GM04504 (cell line): ENCODE measurements at places on chromosomes 12 and 14.

DNA sequence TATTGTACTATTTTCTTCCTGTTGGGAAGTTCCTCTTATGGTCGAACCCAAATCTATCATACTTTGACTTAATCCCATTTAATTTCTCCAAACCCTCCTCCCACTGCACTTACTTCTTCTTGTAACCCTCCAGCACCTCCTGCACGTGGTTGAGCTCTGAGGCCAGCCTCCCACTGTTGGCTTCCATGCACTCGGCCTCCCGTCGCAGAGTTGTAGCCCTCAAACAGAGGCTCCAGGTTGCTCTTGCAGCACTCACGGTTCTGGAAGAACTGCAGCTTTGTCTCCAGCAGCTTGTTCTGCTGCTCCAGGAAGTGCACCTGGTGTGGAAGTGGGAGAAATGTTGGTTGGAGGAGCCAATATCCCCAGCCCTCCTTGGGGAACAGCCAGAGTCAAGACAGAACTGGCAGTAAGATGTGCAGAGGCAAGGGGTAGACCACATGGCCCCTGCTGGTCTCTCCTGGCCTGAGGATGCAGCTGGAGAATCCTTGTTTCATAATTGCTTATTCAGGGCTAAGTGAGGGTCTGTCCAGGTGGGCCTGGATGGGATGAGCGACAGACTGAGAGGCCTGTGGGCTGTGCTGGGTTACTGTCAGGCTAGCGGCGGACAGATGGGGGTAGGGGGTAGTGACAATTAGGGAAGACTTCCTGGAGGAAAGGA is 18.4 kb upstream of the KRT86 start:
- no peak for DNase-seq

GRCh38 chr14:37583358-37584210 is 11.5 kb downstream of the FOXA1 start:
- no peak for DNase-seq

DNA sequence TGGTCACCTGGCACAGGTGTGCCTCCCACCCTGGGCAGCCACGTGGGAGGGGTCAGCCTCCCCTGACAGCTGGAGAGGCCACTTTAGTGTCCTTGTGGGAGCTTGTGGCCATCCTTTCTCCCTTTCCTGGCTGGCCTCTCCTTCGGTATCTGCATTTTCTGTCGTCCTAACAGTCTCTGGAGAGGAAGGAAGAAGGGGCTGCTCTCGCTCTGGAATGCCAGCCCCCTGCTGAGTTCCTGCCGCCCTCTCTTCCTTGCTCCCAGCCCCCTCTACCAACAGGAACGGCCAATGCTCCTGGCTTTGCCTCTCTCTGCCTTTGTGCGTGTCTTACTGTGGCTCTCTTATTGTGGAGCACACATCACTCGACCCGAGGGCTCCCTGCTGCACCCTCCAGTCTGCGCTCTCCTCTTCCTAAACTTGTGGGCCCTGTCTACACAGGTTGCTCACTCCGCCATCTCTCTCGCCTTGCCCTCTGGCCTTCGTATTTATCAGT is 70.8 kb downstream of the FBXL14 start:
- DNase-seq, result no peak

DNA sequence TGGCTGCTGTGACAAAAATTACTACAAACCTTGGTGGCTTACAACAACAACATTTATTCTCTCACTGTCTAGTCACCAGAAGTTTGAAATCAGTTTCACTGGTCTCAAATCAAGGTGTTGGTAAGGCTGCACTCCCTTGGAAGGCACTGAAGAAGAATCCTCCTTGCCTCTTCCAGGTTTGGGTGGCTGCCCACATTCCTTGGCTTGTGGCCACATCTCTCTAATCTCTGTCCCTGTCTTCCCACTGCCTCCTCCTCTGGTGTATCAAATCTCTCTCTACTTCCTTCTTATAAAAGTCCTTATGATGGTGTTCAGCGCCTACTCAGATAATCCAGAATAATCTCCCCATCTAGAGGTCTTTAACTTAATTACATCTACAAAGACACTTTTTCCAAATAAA is 31.0 kb downstream of the PLCZ1 start:
- no peak for DNase-seq

GRCh38 chr14:75184492-75184891 is 8.1 kb upstream of the TMED10 start:
- peak; percentile 44 for DNase-seq

DNA sequence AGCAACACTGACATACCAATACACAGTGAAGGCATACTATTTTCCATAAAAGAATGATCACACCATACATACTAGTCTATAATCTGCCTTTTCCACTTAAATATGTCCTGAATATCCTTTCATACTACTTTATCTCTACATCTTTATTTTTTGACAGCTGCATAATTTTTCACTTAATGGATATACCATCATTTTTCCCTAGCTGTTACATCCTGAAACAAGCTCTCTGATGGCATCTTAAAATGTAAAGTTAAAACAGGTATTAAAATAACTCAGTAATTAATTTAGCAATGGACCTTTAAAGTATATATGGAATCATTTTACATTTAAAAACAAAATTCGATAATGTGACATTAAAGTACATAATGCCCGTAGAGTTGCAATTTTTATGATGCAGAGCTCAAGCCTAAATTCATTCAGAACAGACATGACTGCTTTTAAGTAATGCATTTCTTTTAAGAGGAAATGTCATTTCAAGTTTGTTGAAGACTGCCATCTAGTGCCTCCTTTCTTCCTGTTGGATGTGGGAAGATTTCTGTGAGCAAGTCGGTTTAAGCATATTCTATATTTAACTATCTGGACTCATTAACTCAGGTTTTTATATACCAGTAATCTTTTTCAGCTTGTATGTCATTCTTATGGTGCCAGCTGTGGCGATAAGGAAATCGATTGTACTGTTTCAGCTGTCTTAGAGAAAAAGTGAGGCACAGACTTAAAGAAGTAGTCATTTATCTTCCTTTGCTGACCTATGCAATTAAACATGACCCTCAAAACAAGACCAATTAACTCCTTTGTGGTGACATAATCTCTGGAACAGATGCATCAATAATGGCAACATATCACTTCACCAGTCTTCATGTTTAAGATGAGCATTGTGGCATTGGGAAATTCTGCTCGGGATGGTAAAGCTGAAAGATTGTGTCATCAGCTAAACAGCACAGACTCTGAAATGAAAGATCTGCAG is 20.3 kb downstream of the PRICKLE1 start:
- no peak for DNase-seq

GRCh38 chr12:124397399-124397679 is 102.4 kb downstream of the RFLNA start:
- DNase-seq, result no peak

DNA sequence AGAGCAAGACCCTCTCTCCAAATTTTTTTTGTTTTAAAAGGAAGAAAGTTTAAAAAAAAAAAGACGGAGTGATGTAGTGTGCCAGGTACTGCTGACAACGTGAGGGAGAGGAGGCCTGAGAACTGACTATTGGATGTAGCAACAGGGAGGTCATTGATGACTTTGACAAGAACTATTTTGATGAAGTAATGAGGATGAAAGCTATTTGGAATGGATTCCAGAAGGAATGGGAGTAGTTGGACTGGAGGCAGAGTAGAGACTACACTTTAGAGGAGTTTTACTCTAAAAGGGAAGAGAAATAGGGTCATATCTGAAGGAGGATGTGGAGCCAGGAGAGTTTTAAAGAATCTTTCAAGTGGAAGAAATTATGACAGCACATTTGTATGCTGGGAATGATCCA is 27.8 kb upstream of the SLC38A2 start:
- DNase-seq, result no peak

DNA sequence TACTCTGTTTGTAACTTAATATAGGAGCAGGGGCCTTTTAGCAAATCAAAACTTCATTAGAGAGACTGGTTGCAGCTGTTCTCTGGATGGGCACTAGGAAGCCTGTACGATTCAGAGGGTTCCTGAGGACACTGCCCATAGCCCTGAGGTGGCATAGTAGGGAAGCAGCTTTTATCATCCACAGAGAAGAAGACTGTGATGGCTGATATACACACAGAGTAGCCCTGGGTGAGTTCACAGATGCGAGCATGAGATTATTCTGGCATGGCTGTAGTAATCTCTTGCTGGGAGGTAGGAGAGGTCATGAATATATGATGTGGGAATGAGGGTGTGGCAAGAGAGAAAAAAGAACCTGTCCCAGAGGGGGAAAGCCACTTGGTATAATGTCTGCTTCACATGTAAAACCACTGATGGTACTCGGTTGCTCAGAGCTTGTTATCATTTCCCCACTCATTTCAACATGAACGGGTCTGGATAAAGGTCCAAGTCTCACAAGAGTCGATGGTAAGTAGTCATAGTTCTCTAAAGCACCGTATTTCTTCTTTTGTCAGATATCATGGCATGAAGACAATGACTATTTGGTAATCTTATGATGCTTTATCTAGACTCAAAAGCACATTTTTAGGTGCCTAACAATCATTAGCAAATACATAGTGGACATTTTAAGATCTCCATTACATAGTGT is 52.0 kb downstream of the PEBP1 start:
- DNase-seq, result no peak

GRCh38 chr12:13074396-13075117 is 28.9 kb downstream of the GSG1 start:
- DNase-seq, result no peak

DNA sequence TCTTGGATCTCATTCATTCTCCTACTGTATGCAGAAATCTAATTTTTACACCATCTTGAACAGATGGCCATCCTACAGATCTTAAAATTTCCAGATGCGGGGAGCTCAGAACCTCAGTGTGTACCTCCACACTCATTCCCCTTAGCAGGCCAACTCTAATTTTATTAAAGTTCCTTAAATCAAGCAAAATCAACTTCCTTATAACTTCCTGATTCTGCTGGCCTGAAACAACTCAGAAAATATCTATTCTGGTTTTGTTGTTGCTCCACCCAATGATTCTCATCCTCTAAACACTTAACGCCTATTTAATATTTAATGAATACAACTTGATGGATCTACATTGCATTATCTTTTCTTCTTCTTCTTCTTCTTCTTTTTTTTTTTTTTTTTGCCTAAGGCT is 3.1 kb downstream of the EMP1 start:
- no peak for DNase-seq

DNA sequence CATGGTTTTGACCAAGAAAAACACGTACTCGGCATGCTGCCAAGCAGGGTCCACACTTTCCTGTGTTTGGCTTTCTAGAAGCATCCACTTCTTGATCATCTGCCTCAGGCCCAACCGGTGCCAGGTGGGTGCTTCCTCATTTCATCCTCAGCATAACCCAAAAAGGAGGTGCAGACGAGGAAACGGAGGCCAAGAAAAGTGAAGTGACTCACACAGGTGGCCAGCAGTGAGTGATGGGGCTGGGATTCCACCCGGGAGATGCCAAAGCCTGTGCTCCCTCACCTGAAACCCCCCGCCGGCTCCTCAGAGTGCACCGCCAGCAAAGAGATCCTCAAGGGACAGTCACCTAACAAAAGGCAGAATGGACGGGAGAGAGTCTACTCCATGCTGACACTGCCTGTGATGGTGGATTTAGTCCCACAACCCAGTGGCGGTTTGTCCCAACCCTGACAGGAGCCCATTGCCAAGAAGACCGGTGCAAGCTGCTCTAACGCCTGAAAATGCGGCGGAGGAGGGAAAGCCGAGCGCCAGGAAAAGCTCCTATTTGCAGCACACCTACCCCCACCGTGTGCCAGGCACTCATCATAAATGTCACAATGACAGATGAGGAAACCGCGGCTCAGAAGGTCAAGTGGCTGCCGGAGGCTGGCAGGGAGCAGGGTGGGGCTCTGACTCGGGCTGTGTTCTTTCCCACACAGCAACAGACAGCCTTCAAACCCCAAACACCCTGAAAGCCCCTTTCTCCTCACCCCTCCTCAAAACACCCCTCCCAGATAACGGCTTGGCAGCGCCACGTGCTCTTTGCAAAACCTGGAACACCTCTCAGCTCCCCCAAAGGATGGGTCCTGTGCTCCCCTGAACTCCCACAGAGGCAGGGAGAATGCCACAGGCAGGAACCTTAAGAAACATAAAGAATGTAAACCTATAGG is 18.8 kb downstream of the BCL11B start:
- no peak for DNase-seq

- DNase-seq, result no peak
Measured at GRCh38 chr14:92489394-92490238, 24.0 kb upstream of the RIN3 start.

DNA sequence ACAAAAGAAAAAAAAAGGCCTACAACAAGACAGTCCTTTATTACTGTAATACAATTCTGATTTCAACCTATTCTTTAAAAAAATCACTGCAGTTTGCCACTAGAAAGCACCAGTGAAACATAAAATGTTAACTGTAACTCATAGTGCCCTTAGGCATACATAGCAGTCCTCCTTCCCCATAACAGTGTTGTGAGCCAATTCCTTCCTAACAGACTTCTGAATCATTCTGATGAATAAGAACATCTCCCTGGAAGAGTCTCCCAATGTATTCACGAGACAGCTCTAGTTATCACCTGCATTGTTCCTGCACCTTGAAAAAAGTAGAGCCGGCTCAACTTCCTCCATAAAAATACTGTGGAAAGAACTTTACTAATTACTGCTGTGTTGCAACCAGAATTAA is 213.6 kb upstream of the FSCB start:
- no peak for DNase-seq

GRCh38 chr14:62071039-62071438 is 308.8 kb downstream of the SNAPC1 start:
- no peak for DNase-seq

GRCh38 chr14:90332271-90332584 is 487 bp upstream of the NRDE2 start:
- DNase-seq, result no peak

GRCh38 chr14:55111122-55111708 is 17.8 kb upstream of the LGALS3 start:
- DNase-seq, result no peak

GRCh38 chr12:58247633-58248032 is 306.3 kb downstream of the ATP23 start:
- no peak for DNase-seq

- DNase-seq, result no peak
Measured at GRCh38 chr12:6198985-6199530, 1.1 kb upstream of the CD9 start.

- DNase-seq, result no peak
Measured at GRCh38 chr14:75340921-75341320, 62.3 kb downstream of the FOS start.

- DNase-seq, result no peak
Measured at GRCh38 chr12:51717326-51717925, 126.4 kb downstream of the SCN8A start.

DNA sequence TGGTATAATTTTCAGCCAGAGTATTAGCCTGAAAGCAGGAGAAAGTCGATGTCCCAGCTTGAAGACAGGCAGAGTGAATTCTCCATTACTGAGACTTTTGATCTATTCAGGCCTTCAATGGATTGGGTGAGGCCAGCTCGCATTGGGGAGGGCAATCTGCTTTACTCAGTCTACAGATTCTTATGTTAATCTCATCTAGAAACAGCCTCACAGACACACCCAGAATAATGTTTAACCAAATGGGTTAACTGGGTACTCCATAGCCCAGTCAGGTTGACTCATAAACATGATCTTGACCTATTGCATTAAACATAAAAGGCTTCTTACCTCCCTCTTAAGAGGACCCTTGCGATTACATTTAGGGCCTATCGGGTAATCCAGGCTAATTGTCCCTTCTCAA is 118.0 kb downstream of the KTN1 start:
- no peak for DNase-seq

GRCh38 chr14:20428010-20428365 is 8.0 kb downstream of the KLHL33 start:
- DNase-seq, result no peak
